Stimulated activated CD8-positive, alpha-beta memory T cell treated with anti-CD3 and anti-CD28 coated beads, Interleukin-4, amount 100 ng/mL, for 24 hours (primary cell): ENCODE measurements at places on chromosomes 7 and 10.

GRCh38 chr7:122517576-122517975 is 181.3 kb downstream of the RNF133 start:
- no peak for DNase-seq

GRCh38 chr10:75754096-75754831 is 322.8 kb downstream of the LRMDA start:
- DNase-seq, result no peak

DNA sequence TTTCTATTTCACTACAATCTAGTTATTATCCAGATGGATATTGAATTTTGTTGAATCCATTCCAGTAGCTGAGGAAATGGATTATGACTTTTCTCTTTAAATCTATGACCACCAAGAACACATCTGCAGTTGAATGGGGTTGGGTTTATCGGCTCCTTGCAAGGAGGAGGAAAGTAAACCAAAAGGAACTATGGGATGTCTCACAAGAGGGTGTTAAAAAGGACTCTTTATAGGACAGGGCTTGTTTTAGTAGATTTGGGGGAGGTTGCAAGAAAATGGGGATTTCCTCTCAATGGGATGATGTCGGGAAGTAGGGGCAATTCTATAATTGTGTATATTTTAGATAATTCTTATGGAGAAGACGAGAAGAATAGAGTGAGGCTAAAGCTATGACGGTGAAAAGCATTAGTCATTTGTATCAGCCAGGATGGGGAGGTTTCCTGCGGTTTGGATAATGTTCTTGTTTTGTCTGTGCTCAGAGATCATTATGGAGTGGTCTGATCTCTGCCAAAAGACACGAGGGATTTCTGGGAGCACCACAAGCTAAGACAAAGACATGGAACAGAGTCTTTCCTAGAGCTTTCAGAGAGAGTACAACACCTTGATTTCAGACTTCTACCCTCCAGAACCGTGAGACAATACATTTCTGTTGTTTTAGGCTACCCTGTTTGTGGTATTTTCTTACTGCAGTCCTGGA is 5.3 kb upstream of the LRRC61 start:
- no peak for DNase-seq

DNA sequence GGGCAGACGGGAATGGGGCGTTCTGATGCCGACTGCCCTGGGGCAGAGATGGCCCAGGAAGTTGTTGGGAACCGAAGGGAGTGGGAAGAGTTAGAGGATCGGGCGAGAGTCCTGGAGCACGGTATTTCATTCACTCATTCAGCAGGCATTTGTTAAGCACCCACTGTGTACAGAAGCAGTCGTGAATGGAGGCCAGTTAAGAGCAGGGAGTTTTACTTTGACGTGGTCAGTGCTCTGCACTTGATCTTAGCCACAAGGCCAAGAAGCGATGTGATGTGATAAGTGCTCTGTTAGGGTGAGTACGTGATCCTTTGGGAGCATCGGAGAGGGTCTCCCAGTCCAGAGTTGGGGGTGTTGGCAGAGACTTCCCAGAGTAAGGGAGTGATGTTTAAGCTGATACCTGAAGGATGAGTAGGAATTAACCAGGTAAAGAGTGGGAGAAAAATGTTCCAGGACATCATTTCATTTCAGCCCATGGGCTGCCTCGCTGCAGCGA is 890 bp downstream of the ZFYVE27 start:
- no peak for DNase-seq

- DNase-seq, result no peak
Measured at GRCh38 chr7:47147213-47147631, 434.7 kb downstream of the TNS3 start.

- peak; percentile 38 for DNase-seq
Measured at GRCh38 chr7:92835261-92835850, 1.0 kb downstream of the CDK6 start.
